ENCODE measurements at places on chromosomes 5 and 9.
A peak's percentile ranks its signal among the peaks of the same experiment; 100 is the strongest.

- DNase-seq, result peak; percentile 64
These were observed 174.3 kb downstream of the SYK start for GRCh38 chr9:90975781-90976538.

GRCh38 chr9:97315550-97315949, 8.1 kb downstream of the CCDC180 start:
- DNase-seq, result no peak

DNA sequence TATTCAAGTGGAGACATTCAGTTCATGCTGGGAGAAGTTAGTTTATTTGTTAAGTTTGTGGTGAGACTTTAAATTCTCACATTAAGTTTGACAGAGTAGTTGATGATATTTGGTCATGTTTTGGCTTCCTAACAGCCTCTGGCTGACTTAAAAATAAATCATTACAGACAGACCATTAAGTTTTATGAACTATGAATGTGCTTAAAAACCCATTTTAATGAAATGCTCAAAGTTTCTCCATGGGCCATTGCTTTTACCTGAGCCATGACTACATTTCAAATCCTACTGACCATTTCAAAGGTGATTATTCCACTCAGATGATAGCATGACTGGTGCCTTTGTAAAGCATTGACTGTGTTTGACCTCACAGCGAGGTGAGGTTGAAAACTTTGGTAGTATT, 192.7 kb downstream of the LRRC70 start:
- DNase-seq, result no peak

DNA sequence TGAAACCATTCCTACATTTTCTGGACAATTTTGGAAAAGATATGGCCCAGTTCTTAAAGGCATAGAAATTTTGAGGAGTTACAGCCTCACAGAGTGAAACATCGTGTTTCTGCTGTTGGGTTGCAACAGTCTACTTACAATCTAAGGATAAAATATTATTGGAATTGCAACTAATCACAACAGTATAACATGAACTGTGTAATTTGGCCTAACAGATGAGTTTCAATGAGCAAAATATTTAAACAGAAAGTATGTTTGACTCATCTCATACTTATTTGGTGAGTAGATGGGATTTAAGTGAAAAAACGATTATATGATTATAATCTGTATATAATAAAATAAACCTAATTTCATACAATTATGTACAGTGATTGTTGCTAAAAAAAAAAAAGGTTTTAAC, 1061.8 kb downstream of the CDH12 start:
- DNase-seq, result peak; percentile 55

GRCh38 chr9:87524061-87524460, 26.4 kb downstream of the DAPK1 start:
- DNase-seq, result no peak

- peak; percentile 89 for DNase-seq
These were observed 22.6 kb upstream of the CTNNAL1 start for GRCh38 chr9:109035684-109036423.

All from fibroblast of upper back skin (primary cell).